ENCODE measurements at places on chromosomes 16 and 17. TPM values are rescaled to one million over a fixed set of nuclear protein-coding genes. Genes with fewer than 3 reads are reported as not detected.

The CACNG1 gene
- total RNA-seq = not detected

The MYO1D gene
- total RNA-seq = 201 TPM

GRCh38 chr16:55015181-55015913 is 84.7 kb downstream of the IRX5 start:
- DNase-seq = no peak

DNA sequence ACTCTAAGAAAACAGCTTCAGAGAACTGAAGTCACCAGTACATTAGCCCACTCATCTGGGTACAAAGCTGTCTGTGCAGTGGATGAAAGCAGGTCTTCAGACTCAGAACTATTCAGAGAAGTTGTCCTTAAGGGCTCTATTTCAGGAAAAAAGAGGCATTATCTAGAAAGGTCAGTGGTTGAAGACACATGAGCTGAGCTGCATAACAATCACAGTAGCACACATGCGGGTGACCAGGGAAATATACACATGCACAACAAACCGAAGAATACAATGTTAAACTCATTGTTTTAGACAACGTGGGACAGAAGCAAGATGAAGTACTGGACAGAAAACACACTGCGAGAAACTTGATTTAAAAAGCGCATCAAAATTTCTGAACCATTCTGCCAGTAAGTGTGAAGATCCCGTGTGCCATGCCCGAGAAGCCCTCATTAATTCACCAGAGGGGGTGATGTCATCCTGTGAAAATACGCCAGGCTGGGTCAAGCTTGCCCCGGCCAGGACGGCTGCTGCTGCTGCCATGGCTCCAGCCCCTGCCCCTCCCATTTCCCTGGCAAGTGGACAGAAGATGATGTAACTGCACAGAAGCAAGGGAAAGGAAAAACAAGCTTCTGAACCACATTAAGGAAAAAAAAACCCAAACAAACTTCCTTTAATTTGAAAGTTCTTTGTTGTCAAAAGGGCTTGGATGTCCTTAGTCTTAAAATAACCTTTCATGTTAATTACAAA is 10.1 kb downstream of the DYNC1LI2 start:
- DNase-seq = peak; percentile 93

DNA sequence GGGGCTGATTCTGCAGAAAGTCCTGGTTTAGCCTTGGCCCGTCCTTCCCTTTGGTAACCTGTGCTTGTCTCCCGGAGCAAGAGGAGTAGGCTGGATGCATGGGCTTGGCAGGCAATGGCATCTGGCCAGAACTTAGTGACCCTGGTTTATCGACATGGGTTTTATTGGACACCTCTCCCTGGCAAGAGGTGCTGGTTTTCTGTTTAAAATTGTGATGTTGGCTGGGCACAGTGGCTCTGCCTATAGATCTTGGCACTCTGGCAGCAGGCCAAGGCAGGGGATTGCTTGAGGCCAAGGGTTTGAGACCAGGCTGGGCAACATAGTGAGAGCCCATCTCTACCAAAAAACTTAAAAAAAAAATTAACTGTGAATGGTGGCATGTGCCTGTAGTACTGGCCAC is 31.2 kb downstream of the SLC12A3 start:
- DNase-seq = no peak

- no peak for DNase-seq
Observed at GRCh38 chr17:57913575-57914272, 41.5 kb downstream of the CUEDC1 start.

DNA sequence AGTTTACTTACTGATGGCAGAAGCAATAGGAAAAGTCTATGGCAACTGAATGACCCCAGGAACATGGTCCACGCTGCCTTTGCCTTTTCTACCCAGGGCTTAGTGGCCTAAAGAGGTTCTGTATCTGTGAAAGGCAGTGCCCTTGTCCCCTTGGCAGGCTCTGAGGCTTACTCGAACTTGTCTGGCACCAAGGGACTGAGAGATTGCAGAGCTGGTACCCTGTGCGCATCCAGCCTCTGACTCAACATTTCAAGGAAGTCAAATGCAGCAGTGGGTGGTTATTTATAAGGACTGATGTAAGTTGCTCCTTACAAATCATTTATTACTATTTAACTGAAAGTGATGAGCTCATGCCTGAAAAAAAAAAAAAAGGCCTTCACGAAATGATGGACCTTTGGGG is 299.9 kb upstream of the MYOCD start:
- no peak for DNase-seq
